ENCODE measurements at places on chromosomes 1 and 21. TPM values are rescaled to one million over a fixed set of nuclear protein-coding genes. Genes with fewer than 3 reads are reported as not detected.

The C8A gene
- total RNA-seq: not detected

The DNAJB4 gene
- 9.6 TPM for total RNA-seq

The HMGCS2 gene
- not detected for total RNA-seq

The CASQ2 gene
- not detected for total RNA-seq

The TTLL7 gene
- total RNA-seq: 4.1 TPM

The TFF2 gene
- total RNA-seq: not detected

The GORAB gene
- 14.9 TPM for total RNA-seq

The LRRC71 gene
- total RNA-seq: not detected

The LCE2A gene
- not detected for total RNA-seq

The SPRR1B gene
- not detected for total RNA-seq

The OLFML2B gene
- total RNA-seq: not detected

The IL24 gene
- 3.9 TPM for total RNA-seq

The RPRD2 gene
- 31.9 TPM for total RNA-seq

The PIK3C2B gene
- 54.5 TPM for total RNA-seq

The C1orf87 gene
- not detected for total RNA-seq

The IL20 gene
- total RNA-seq: 0.28 TPM

The BRINP3 gene
- total RNA-seq: not detected

The HSD3B2 gene
- not detected for total RNA-seq

The TNFRSF25 gene
- total RNA-seq: 101 TPM

The SEMA4A gene
- total RNA-seq: 80.3 TPM

The FAM151A gene
- total RNA-seq: not detected

The NID1 gene
- total RNA-seq: 0.29 TPM

The GJC2 gene
- total RNA-seq: 0.93 TPM

The MROH9 gene
- not detected for total RNA-seq

The PPIE gene
- total RNA-seq: 54.6 TPM

The NPHS2 gene
- not detected for total RNA-seq

The OR2T27 gene
- total RNA-seq: not detected

The SMCP gene
- not detected for total RNA-seq

The FAAH gene
- 8.8 TPM for total RNA-seq

The TLCD4 gene
- 0.24 TPM for total RNA-seq

The HPDL gene
- total RNA-seq: 5.9 TPM

The SDHC gene
- 140 TPM for total RNA-seq

The EFNA1 gene
- total RNA-seq: 1.00 TPM

The CD52 gene
- total RNA-seq: 245 TPM

The DCDC2B gene
- 0.21 TPM for total RNA-seq

The TSPEAR gene
- total RNA-seq: not detected

The FALEC gene
- total RNA-seq: not detected

The RGS5 gene
- total RNA-seq: 8.4 TPM

The FTCD gene
- total RNA-seq: 1.00 TPM

The OR2M3 gene
- not detected for total RNA-seq

The CFAP45 gene
- 2.0 TPM for total RNA-seq

The PTGER3 gene
- total RNA-seq: 0.05 TPM

The AMY1A gene
- total RNA-seq: not detected
